Activated CD4-positive, alpha-beta T cell treated with anti-CD3 and anti-CD28 coated beads for 36 hours (primary cell): ENCODE measurements at places on chromosomes 7 and 10. TPM values are rescaled to one million over a fixed set of nuclear protein-coding genes. Genes with fewer than 3 reads are reported as not detected.

UTF1 gene
- not detected for total RNA-seq

DNA sequence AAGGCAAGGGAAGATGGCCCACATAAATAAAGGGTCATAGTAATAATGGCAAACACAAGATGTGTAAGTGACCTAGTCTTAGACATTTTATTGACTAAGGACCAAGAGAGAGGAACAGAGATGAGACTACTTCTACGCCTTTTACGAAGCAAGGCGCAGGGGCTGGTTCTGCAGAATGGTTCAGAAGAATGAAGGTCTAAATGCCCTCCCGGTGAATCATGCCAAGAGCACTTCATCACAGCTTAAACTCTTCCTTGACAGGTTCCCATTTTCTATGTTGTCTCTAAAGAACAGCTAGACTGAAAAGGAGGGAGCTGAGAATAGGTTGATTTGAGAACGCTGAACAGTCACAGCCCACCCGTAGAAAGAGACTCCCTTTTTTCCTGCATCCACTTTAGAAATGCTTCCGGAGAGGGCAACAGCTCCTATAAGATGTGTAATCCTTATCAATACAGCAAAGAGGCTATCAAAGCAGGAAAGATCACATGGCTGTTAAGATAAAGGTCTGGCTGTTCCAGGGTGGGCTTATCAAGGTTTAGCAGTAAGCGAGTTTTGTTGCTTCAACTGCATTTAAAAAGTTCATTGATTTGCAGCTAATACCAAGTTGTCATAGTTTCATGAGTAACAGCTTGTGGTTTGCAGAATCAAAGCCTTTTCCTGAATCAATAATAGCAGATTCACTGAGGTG is 93.4 kb upstream of the AUTS2 start:
- no peak for DNase-seq
- no peak overlapping the region for H3K4me3 ChIP-seq
- H3K36me3 ChIP-seq: no peaks in the 10 kb centered on the region

DNA sequence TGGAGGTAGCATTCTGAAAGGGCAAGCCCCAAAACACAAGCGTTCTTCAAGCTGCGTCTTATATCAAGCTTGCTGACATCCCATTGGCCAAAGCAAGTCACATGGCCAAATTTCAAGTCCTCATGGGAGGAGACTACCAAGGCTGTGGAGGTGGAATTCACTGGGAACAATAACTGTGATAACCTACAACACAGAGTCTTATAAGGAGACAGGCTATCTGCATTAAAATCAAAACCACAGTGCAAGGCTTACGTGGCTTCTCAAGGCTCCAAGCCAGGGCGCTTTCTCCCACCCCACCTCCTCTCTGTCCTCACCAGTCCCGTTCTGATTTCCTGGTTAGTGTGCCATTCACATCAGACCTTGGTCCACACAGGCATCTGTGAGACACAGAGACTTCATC is 39.4 kb downstream of the ADRB1 start:
- DNase-seq: peak; percentile 32
- H3K36me3 ChIP-seq: no peaks in the 10 kb centered on the region
- peaks cover 2% of the 10 kb centered on the region for H3K27me3 ChIP-seq
- no peaks in the 10 kb centered on the region for H3K4me1 ChIP-seq
- H3K27ac ChIP-seq: no peak overlapping the region
- H3K4me3 ChIP-seq: no peak overlapping the region

- H3K36me3 ChIP-seq: no peaks in the 10 kb centered on the region
- H3K27me3 ChIP-seq: peaks cover 2% of the 10 kb centered on the region
- H3K4me1 ChIP-seq: no peaks in the 10 kb centered on the region
- H3K4me3 ChIP-seq: no peak overlapping the region
- H3K27ac ChIP-seq: no peak overlapping the region
These were observed 143.5 kb upstream of the GHITM start for GRCh38 chr10:83995738-83996331.

DNA sequence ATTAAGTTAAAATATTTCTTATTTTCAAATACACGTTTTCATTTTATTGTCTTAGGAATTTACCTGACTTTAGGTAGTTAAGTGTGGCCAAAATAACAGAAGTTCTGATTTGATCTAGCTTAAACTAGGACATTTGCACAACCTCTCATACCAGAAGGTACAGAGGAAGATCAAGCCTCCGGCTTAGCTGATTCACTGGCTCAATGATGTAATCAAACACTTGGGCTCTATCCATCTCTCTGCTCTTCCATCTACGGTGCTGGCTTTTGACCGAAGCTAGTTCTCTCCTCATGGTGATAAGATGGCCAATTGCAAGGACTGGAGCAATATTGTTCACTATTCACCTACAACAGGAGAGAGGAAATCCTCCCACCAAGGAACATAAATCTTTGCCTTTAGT is 12.2 kb upstream of the HYCC1 start:
- peaks cover 17% of the 10 kb centered on the region for H3K4me1 ChIP-seq
- peaks cover 5% of the 10 kb centered on the region for H3K27me3 ChIP-seq
- H3K27ac ChIP-seq: no peak overlapping the region
- no peaks in the 10 kb centered on the region for H3K36me3 ChIP-seq
- H3K4me3 ChIP-seq: no peak overlapping the region
- DNase-seq: no peak

DNA sequence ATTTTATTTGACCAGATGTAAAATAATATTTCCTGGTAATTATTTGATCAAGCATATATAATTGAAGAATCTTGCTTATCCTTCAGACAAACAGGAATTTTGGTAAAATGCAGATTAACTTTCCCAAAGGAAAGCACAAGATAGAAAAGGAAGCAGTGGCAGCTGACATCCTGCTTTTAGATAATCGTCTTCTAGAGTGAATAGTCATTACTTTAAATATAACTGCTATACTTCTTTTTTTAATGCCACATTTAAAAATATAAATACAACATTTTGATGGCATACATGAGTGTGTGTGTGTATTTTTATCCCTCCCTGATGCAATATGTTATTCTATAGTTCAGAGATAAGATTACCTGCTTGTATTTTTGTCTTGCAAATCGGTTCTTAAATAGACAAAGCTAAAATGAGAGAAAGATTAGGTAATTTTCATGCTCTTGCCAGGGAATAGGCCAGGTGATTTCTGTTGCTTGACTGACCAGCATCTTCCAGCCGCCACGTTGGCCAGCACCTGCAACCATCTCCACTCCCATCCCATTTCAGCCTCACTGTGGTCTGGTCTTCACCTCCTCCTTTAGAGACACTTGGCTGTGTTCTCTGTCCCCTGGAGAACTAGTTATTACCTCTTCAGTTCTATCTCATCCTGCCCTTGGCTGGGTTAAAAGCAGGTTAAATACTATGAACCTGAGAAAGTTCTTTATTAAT is 58.1 kb downstream of the MDFIC start:
- no peak for DNase-seq
- no peak overlapping the region for H3K27ac ChIP-seq
- H3K4me1 ChIP-seq: peaks cover 42% of the 10 kb centered on the region
- no peaks in the 10 kb centered on the region for H3K27me3 ChIP-seq
- H3K36me3 ChIP-seq: peaks cover 37% of the 10 kb centered on the region
- H3K4me3 ChIP-seq: no peak overlapping the region

- H3K27ac ChIP-seq: no peak overlapping the region
- no peaks in the 10 kb centered on the region for H3K36me3 ChIP-seq
- H3K27me3 ChIP-seq: no peaks in the 10 kb centered on the region
- no peak for DNase-seq
These were observed 211.3 kb downstream of the BICC1 start for GRCh38 chr10:58723966-58724365.

DNA sequence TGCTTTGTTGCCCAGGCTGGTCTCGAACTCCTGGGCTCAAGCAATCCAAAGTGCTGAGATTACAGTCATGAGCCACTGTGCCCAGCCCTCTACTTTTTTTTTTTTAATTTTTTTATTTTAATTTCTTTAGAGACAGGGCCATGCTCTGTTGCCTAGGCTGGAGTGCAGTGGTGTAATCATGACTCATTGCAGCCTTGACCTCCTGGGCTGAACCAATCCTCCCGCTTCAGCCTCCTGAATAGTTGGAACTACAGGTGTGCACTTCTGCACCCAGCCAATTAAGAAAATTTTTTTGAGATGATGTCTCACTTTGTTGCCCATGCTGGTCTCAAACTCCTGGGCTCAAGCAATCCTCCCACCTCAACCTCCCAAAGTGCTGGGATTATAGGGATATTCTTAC is 528.6 kb downstream of the GATA3 start:
- H3K27me3 ChIP-seq: peaks cover 26% of the 10 kb centered on the region
- DNase-seq: no peak
- peaks cover 15% of the 10 kb centered on the region for H3K4me1 ChIP-seq

MCM10 gene
- total RNA-seq: 86.0 TPM

MYPN gene
- total RNA-seq: not detected

DNA sequence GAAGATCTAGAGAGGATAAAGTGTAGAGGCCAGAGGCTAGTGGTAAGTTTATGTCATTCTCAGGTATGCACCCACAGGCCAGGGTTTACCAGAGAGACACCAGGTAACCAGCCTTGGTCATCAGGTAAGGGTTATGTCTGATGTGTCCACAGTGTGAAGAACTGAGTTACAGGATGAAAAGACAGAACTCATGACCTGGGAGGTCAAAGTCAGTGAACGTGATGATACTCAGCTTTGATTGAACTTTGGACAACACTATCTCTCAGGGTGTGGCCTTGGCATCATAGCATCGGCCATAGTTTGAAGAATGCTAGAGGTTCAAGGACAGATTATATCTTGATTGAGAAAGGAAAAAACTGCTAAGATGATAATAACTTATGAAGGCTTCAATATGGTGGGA is 37.5 kb downstream of the MGAM start:
- no peak overlapping the region for H3K4me3 ChIP-seq
- DNase-seq: no peak
- no peaks in the 10 kb centered on the region for H3K4me1 ChIP-seq
- H3K27ac ChIP-seq: no peak overlapping the region
- H3K27me3 ChIP-seq: peaks cover 11% of the 10 kb centered on the region

BEND7 gene
- total RNA-seq: not detected

- peak overlapping the region; percentile 91 for H3K27ac ChIP-seq
- peak; percentile 53 for DNase-seq
- H3K36me3 ChIP-seq: peaks cover 9% of the 10 kb centered on the region
These were observed 515 bp downstream of the RALA start for GRCh38 chr7:39623732-39624441.

GPRIN2 gene
- not detected for total RNA-seq

DNA sequence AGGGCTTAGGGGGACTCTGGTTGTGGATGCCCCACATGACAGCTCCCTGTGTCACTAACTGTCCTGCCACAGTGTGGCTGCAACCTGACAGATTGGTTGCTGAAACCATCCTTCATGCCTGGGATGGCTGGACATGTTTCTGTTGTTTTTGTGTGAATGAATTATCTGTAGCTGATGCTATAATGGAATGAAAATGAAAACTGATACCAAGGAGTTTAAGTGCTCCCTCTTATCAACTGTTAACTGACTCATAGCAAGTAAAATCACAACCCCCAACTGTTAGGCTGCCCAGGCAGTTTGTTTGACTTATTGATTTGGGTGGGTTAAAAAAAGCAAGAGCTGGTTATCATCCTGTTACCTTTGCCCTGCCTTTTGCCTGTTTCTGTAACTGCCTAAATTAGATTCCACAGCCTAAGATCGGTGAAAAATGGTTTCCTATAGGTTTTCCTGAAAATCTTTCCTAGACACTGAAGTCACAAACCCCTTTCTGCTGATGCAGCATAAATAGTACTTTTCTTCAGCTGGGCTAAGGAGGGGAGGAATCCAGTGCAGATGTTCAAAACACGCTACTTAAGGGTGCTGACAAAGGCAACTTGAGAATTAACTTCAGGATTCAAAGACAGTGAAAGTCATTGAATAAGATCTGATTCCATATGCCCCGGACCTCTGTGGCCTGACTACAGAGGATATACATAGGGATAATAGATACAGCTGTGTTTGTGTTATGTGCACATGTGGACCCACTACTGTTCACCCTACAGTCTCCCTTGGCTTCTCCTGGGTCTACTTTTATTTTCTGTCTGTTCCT is 5.7 kb downstream of the FRAT2 start:
- H3K36me3 ChIP-seq: peaks cover 15% of the 10 kb centered on the region

- DNase-seq: peak; percentile 65
- peak overlapping the region; percentile 30 for H3K4me3 ChIP-seq
These were observed 97.5 kb downstream of the PFKFB3 start for GRCh38 chr10:6300106-6300783.

MMD2 gene
- not detected for total RNA-seq

GRCh38 chr7:43072530-43072929 is 39.9 kb upstream of the HECW1 start:
- peaks cover 18% of the 10 kb centered on the region for H3K27me3 ChIP-seq
- no peak overlapping the region for H3K4me3 ChIP-seq

DNA sequence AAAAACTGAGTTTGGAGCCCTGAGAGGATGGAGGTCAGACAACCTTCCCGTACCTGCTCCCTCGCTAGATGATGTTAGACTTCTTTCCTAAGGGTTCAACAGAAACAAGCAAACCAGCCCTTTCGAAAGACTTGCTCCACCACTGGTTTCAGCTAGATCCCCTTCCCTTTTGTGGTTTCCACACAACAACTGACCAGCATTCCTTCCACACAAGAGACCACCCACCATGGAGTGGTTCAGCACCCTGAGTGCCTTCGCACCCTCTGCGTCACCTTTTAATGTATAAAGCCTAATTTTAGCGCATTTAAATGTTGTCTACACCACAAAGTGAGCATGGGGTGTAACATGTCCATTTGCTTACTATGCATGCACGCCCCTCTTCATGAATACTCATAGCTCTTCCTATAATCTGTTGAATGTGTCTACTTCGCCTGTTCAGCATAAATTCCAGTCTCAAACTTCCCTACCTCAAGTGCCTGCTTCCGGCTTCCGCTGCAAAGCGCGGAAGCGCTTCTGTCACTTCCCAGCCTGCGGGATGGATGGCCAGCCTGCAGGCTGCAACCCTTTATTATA is 69.0 kb downstream of the TACC2 start:
- H3K4me1 ChIP-seq: no peaks in the 10 kb centered on the region
- no peak overlapping the region for H3K4me3 ChIP-seq
- no peak for DNase-seq
- peaks cover 5% of the 10 kb centered on the region for H3K27me3 ChIP-seq
- H3K36me3 ChIP-seq: no peaks in the 10 kb centered on the region

TLX1 gene
- not detected for total RNA-seq

GRCh38 chr10:127310430-127310829 is 114.0 kb upstream of the INSYN2A start:
- no peak overlapping the region for H3K27ac ChIP-seq
- DNase-seq: no peak
- H3K36me3 ChIP-seq: no peaks in the 10 kb centered on the region
- no peaks in the 10 kb centered on the region for H3K4me1 ChIP-seq

MYL10 gene
- total RNA-seq: not detected

MKX gene
- total RNA-seq: 0.49 TPM

AGR2 gene
- total RNA-seq: not detected

- no peak for DNase-seq
- no peaks in the 10 kb centered on the region for H3K27me3 ChIP-seq
These were observed 1.2 kb downstream of the SUFU start for GRCh38 chr10:102504976-102505300.

GRCh38 chr7:106294334-106294733 is 9.6 kb upstream of the NAMPT start:
- peaks cover 7% of the 10 kb centered on the region for H3K27me3 ChIP-seq
- H3K4me1 ChIP-seq: peaks cover 7% of the 10 kb centered on the region
- no peak overlapping the region for H3K27ac ChIP-seq
- H3K4me3 ChIP-seq: no peak overlapping the region
